ENCODE measurements at places on chromosomes 4 and X.

DNA sequence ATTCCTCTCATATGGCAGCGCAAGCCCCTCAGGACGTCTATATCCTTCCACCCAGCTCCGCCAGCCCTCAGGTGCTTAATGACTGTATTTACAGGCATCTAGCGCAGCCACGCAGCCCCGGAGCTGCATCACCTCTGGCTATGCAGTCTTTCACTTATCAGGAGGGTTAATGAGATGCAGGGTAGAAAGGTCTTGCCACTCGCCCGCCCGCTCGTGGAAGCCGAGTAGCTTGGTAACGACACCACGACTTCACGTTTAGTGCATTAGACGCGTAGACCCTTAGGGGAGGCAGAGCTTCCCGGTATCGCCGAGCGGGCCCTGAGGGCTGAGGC, 1.5 kb upstream of the SLC16A2 start:
- peak; percentile 15 for DNase-seq

DNA sequence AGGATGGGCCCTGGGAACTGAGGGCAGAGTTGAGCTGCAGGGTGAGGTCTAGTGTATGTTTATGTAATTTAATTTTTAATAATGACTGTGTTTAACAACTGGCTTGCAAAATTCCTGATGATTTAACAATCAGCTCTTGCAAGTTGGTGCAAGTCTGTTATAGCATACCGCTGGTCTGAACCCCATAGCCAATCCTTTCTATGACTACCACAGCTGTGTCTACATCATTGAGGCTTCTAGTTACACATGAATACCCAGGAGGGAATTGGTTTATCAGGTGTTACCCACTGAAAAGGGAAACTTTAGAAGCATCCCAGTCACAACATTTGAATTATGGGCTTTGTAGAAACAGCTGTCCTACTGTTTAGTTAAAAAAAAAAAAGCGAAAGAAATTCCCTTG, 38.3 kb downstream of the SUPT20HL1 start:
- DNase-seq = no peak

- DNase-seq = no peak
These were observed 49.7 kb downstream of the FAM9B start for GRCh38 chrX:8984231-8984630.

DNA sequence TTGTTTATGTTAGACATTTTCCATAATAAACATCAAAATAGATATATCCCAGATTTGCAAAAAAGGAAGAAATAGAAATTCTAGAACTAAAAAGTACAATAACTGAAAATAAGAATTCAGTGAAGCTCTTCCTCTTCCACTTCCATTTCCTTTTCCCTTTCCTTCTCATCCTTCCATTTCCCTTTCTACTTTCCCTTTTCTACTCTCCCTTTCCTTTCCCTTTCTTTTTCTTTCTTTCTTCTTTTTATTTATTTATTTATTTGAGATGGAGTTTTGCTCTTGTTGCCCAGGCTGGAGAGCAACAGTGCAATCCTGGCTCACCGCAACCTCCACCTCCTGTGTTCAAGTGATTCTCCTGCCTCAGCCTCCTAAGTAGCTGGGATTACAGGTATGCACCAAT, 30.6 kb upstream of the OPHN1 start:
- no peak for DNase-seq

DNA sequence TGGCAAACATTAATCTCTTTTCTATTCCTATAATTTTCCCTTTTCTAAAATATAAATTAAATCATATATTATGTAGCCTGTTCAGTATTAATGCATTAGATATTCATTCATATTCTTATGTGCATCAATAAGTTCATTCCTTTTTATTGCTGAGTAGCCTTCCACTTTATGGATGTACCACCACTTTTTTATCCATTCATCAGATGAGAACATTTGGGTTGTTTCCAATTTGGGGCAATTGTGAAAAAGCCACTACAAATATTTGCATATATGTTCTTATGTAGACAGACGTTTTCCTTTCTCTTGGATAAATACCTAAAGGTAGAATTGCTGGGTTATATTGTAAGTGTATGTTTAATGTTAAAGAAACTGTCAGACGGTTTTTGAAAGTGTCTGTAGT, 79.4 kb upstream of the MAPK10 start:
- DNase-seq = no peak

DNA sequence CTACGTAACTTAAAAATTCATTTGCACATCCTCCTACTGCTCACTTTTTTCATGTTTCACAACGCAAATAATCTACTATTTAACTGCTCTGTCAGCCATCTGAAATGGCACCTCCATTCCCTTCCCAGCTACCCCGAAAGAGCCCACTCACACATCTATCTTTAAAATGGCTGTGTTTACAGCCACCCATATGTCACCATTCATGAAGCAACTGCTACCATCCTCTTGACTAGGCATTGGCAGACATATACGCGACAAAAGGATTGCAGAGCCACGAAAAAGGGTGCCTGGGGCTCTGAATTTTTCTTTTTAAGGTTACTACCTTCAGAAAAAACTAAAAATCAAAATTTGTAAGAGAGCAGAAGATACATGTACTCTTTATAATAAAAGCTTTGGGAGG, 11.5 kb downstream of the SH3RF1 start:
- no peak for DNase-seq
